ENCODE measurements at places on chromosomes 1 and 21.
A peak's percentile ranks its signal among the peaks of the same experiment; 100 is the strongest.

DNA sequence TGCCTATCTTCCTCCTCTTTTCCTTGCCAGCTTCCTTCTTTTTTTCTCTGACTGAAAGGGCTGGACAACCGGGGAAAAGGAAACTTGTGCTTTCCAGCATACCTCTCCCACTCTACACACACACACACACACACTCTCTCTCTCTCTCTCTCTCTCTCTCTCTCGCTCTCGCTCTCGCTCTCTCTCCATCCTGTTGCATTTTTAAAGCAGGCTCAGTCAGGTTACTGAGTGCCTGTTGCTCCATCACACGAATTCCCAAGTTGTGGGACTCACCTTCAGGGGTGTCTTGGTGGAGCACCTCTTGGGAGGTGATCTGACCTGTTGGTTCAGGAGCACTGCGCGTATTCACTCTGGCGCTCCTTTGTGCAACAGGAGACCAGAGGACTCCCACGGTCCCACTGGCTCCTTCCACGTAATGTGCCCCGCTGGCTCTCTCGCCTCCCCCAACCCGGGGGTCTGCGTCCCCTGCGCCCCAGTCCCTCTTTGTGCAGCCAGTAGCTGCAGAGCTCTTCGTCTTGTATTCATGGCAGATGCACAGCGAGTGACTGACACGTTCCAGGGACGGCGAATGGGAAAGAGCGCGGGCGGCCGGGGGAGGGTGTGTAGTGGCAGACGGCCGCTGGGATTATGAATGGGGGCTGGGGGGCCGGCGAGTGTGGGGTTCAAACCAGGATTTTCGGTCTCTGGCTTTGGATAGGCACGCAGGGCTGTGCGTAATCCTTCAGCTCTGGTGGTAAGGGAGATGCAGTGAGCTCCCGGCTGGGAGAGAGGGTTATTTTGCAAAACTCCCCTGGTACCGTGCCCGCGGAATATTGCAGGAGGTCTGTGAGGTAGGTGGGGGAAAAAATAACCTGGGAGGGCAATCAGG, 660 bp upstream of the PDE4B start:
- DNase-seq = peak; percentile 36

DNA sequence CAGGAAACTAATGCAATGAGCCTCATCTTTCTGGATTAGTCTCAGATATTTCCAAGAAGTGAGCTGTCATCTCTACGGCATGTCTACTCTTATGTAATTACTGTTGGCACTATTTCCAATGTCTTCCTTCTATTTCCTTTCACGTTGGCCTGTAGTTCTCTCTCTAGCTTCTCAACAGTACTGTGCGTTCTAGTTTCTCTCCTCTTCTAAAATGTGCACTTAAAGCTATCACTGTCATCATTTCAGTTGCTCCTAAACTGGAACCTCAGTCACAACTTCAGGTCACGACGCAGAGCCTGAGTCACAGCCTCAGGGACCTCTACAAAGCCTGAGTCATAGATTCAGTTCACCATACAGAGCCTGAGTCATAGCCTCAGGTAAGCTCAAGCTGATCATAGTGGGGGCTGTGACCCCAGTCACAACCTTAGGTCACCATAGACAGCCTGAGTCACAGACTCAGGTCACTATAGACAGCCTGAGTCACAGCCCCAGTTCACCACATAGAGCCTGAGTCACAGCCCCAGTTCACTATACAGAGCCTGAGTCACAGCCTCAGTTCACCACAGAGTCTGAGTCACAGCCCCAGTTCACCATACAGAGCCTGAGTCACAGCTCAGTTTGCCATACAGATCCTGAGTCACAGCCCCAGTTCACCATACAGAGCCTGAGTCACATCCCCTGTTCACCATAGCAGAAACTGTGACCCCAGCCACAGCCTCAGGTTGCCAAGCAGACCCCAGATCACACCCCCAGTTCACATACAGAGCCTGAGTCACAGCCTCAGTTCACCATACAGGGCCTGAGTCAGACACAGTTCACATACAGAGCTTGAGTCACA, 13.0 kb downstream of the WNT9A start:
- DNase-seq = no peak

DNA sequence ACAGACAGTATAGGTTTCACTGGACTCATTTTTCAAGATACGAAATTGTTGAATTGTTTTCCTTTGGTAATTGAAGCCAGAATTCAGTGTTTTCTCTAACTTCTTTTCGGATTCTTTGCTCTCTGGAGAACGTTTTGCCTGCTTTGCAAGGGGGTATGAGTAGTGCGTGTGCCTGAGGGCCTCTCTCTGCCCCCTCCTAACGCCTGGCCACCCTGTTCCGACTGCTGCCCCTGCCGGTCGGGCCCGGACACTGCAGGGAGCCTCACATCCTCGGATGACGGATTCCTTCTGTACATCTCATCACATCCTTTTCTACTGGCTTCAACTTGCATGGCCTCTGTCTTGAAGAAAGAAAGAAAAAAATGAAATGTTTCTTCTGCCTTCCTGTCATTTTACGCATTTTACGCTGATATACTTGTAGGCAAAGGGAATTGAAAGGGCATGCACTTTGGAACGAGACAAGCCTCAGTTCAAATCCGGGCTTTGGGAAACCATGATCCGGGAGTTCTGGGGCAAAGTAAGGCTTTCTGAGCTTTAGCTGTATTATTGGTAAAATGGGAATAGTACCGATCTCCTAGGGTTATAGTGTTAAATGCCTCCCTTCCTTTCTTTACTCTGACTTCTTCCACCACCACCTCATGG, 65.1 kb downstream of the DISC1 start:
- DNase-seq = no peak

GRCh38 chr1:58204284-58204683, 342.2 kb downstream of the OMA1 start:
- DNase-seq = no peak

- DNase-seq = peak; percentile 54
Observed at GRCh38 chr1:11272832-11273594, at the start of gene UBIAD1. UBIAD1 (plus strand) TSS chr1:11273198; CDS start chr1:11273532, 334 bp downstream.

DNA sequence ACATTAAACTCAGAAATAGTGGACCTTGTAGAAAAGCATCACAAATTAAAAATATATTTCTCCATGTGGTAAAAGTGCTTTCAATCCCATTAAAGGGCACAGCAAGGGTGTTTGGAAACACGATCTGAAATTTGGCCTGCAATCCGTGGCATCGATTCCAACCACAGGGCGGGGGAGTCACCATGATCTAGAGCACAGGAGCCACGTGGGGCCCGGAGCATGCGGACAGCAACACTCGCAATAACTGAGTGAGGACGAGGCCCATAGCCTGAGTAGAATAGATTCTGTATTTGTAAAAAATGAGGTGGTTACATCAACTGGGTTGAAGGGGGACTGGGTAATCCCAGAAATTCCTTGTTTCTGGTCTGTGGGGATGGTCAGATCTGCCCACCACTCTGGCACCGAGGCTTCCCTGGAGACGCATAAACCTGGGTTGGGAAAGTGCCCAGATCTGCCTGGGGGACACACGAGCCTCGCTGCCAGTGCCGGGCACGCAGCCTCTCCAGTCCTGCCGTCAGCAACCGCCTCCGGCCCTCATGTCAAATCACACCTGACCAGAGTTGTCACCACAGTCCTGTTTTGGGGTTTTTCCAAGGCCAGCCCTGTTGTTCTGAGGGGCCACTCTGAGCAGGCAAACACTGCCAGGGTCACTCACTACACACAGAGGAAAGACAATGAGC, 104.3 kb downstream of the PGBD5 start:
- DNase-seq = no peak

- DNase-seq = no peak
Observed at GRCh38 chr1:3651026-3651929, 1.0 kb upstream of the TP73 start.

DNA sequence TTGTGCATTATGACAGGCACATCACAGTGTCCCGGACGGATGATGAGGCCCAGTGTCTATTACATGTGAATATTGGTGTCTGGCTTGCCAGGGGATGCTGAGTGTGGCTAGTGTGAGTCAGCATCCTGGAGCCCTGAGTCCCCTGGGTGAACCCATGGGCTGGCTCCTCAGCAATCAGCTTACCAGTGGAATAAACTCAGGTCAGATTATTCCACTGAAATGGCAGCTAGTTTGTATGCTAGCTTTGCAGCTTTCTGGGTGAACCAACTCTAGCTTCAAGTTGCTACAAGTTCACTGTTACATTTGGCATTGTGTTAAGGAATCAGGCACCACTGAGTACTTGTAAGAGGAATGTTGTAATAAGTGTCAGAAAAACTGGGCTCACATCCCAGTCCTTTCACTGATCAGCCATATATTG, 23.9 kb upstream of the RPTN start:
- DNase-seq = no peak

DNA sequence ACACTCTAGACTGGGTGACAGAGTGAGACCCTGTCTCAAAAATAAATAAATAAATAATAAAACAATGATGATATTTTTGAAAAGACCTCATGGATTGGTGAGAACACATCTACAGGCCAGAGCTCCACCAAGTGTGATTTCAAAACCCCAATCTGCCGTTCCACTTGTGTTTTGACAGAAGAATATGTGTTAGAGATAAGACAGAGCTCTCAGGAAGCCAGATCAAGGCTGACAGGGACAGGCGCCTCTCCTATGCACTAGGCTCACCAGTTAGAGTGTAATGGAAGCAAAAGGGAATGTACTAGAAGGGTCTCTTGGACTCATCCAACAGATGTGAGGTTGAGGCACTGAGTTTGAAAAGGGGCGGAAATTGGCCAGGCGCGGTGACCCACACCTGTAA, 110.7 kb upstream of the ERRFI1 start:
- no peak for DNase-seq

- DNase-seq = no peak
Observed at GRCh38 chr1:38735651-38736161, 123.9 kb downstream of the RRAGC start.

DNA sequence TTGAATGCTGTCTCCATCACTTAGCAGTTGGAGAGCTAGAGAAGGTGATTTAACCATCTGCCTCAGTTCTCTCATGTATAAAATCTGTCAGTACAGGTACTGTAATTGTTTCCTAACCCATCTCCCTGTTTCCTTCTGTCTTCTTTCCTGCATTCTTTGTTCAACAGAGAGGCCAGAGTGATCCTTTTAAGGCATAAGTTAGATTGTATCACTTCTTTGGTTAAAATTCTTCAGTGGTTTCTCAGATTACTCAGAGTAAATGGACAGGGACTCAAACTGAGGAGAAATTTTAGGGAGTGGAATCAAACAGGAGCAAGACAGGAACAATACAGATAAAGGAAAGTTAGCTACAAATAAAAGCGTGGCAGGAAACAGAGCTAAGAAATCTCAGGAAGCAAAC, 45.2 kb upstream of the SSX2IP start:
- no peak for DNase-seq

DNA sequence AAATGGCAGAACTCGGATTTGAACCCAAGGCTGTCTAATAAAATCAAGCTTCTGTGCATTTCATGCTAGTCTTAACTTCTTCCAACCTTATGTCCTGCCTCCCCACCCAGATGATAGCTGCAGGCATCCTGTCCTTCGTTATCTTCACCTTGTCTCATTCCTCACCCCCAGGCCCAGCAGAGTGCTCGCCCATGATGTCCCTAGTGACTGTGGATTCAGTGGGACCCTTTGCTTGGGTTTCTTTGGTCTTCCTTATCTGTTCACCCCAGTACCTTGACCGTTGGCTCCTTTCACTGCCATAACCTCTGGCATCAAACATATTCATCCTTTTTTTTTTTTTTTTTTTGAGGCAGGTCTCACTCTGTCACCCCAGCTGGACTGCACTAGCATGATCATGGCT, 5.6 kb upstream of the BSDC1 start:
- no peak for DNase-seq

DNA sequence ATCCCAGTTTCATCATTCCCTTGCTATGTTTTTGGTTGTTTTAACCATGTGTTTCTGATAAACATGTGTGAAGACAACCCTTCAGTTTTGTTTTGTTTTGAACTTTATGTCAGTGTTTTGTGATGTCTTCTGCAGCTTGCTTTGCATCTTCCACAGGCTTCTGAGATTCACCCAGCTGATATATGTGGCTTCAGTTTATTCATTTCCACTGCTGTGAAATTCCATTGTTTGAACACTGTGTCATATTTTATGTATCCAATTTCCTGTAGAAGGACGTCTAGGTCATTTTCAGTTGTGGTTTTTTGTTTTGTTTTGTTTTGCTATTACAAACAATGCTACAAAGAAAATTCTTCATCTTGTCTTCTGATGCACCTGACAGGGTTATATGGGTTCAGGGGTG, 27.2 kb upstream of the SLC26A9 start:
- DNase-seq = no peak

- no peak for DNase-seq
Observed at GRCh38 chr1:162892906-162893611, 32.1 kb upstream of the CCDC190 start.

- no peak for DNase-seq
Observed at GRCh38 chr1:208318150-208318734, 74.1 kb upstream of the PLXNA2 start.

DNA sequence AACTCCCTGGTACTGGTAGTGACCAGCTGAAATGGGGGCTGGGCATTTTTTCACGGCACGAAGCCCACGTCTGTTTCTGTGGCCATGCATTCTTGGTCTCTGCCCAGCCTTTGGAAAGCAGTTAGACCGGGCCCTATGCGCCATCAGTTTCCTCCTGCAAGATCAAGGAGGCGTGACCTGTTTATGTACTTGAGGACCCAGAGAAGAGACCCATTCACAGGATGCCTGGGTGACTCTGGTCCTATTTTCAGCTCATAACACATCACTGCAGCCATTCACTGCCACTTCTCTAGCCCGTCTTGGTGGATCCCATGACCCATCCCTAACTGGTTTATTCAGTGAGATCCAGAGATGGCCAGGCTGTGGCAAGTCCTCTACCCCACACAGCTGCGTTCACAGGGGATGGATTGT, 70.4 kb downstream of the SPSB1 start:
- DNase-seq = no peak

- no peak for DNase-seq
Observed at GRCh38 chr1:193143285-193143684, 21.5 kb downstream of the CDC73 start.

DNA sequence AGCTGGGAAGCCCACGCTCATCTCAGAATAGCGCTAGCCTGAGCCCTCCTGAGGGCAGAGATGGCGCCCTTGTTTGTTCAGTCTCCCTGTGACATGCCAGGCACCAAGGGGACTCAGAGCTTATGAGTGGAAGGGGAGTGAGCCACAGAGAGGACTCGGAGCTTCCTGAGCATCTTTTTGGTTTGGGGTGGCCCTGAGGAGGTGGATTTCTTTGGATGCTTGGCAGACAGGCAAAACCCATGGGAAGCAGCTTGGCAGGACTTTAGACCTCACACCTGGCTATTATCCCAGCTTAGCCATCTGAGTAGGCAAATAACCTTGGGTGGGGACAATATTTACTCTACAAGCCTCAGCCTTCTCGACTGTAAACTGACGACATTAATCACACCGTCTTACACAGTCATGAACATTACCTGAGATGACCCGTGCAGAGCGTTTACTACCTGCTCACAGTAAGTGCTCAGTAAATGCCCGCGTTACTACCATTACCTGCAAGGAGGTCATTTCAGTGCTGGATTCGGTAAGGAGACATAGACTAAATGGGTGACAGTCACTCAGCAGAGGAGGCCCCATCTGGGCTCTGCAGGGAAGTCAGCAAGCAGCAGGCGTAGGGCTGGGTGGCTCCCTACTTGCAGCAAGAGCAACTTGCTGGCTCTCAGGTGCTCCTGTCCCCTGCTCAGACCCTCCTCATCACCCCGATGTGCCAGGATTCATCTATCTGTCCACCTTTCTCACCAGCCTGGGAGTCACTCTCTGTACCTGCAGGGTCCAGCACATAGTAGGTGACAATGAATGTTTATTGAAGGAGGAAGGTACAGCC, 54.9 kb downstream of the KLHDC7A start:
- no peak for DNase-seq

- no peak for DNase-seq
Observed at GRCh38 chr1:70947835-70948234, 99.8 kb downstream of the PTGER3 start.
